NCI-H748 treated with DMSO at 0.1 percent for 48 hours (cell line): ENCODE measurements at places on chromosomes 5 and 9.

GRCh38 chr5:151449839-151450238 is 2.4 kb downstream of the SLC36A1 start:
- DNase-seq, result no peak

DNA sequence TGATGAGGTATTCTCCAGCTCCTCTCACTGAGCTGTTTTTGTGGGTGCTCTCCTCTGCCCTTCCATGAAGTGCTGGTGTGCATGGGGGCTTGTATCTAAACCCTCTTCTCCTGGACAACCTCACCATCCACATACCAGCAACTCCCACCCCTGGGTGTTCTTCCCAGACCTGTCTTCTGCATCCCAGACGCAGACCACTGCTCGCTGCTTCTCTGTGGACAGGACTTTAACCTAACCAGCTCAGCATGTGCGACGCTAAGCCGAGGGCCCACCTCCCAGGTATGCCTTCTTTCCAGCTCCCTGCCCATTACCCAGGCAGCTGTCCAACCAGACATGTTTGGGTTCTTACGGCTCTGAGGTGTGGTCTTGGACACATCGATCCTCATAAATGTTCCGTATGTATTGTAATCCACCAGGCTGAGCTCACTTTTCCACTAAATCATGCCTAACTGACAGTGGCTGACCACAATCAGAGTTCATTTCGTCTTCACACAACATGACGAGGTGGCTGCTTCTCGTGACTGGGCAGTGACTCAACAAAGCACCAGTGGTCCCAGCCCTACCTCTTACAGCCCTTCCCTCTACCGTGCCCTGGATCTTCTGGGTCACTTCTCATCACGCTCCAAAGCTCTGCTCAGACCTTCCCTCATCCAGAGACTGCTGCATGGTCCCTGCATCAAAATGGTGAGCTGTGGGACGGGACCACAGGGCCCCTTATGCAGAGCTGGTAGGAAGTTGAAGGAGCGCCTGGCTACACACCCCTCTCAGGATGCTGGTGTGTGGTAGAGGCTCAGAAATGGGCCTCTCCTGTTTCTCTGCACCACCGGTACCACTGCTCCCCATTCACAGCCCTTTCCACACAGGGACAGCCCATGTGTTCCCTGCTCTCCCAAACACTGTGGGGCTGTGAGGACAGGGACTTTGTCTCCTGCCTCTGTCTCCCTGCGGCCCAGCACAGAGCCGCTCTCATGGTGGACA is 9.6 kb upstream of the PTGES2 start:
- DNase-seq, result no peak

DNA sequence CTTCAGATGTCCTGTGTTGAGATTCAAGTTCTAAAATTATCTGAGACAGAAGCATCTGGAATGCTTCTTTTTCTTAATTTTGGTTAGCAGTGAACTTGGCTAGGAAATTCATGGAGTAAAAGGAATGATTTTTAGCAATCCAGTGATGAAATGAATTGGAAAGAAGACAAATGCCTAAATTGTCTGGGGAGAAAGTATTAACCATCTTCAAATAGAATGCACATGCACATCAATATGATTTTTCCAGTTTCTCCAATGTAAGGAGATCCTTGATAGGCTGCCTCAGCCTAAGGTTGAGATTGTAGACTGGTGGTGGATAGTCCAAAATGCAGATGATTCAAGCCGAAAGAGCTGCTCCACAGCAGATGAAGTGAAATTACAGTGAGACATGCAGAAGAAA is 106.7 kb downstream of the PCSK5 start:
- DNase-seq, result no peak

DNA sequence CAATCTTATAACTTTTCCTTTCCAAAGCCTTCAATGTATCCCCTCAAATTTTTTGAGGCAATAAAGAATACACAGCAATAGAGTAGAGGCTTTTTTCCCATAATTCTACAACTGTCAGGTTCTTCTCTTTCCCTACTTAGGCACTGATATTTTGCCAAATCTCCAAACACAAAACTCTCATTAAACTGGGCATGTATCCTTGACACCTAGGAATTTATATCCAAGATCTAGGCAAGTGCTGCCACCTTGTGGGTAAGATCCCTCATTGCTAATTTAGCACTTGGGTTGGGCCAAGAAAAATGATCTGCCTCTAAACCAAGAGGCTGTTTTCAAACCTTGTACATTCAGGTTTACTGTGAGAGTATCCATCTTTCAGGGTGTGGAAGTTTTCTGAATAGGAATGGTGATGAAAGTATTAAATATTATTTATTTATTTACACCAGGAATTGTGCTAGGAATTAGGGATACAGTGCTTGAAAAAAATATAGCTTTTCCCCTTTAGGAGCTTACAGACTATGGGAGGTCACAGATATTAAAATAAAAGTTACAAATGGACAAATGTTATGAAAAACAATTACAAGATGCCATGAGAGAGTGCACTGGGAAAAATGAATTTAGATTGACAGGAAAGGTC is 17.6 kb downstream of the TSTD2 start:
- peak; percentile 44 for DNase-seq

GRCh38 chr9:110996436-110997220 is 41.6 kb downstream of the LPAR1 start:
- DNase-seq, result no peak

GRCh38 chr5:140821375-140822280 is at the start of gene PCDHA5:
Gene PCDHA5 (plus strand): TSS chr5:140821613.
- no peak for DNase-seq

GRCh38 chr5:148309746-148310145 is 2.5 kb upstream of the SPINK7 start:
- DNase-seq, result no peak

DNA sequence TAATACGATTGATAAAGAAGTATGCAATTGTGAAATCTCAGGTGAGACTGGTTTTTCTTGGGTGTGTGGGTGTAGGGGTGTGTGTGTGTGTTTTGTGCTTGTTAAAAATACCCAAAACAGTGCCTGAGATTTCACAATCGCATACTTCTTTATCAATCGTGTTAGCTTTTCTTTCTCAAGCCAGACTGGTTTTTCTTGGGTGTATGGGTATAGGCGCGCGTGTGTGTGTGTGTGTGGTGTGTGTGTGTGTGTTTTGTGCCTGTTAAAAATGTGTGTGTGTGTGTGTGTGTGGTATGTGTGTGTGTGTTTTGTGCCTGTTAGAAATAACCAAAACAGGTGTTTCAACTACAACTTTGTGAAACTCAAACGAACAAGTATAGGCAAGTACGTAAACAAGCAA is 53.7 kb downstream of the CERT1 start:
- DNase-seq, result no peak

GRCh38 chr9:75866273-75866871 is 24.1 kb upstream of the PCSK5 start:
- DNase-seq, result no peak

GRCh38 chr9:38765101-38765500 is 45.2 kb upstream of the FAM240B start:
- DNase-seq, result no peak

DNA sequence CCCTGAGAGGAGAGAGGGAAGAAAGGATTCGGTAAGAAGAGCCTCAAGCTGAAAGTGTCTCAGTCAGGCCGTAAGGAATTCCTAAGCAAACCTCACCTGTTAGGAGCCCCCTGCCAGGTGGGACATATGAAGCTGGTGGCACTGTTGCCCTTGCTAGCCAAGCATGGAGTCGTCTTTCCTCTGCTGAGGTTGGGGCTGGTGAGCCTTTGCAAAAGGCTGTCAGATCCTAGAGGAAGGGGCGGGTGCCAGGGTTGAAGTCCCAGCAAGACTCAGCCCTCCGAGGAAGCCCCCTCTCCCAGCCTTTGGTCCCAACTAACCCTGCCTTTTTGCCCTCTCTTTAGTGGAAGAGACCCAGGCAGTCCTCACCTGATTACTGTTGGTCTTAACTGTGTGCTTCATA is 5.5 kb upstream of the SMIM32 start:
- no peak for DNase-seq

GRCh38 chr5:159174511-159175168 is 34.7 kb downstream of the RNF145 start:
- DNase-seq, result no peak

DNA sequence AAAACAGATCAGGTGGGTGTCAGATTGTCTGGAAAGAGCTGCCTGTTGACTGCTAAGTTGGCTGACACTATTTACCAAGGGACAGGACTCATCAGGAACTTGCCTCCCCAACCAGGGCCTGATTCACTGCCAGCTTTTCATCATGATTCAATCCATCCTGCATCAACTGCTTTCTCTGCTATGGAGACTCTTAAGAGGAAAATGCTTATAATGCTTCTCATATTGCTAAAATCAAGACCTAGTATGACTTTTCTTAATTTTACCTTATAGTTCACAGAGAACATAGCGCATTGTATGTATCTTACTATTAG is 21.3 kb downstream of the HTR4 start:
- no peak for DNase-seq

- DNase-seq, result no peak
Observed at GRCh38 chr5:73254642-73255041, 81.6 kb downstream of the TMEM174 start.

DNA sequence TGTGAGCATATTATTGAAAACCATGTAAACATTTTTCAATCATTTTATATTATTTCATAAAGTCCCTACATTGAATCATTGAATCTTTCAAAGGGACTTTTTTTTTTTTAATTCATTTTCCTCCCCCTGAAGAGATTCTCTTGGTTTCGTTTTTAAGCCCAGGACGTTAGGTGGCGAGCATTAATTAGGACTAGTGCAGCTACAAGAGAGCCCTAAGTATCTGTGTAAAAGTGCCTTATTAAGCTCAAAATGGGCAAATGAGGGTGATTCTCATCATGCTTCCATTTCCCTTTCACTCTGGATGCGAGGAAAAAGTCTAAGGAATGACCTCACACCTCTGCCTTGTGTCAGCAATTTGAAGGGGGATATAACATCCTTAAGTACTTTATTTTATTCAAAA is 517.9 kb upstream of the ITGA1 start:
- DNase-seq, result peak; percentile 98

GRCh38 chr9:15139469-15139868 is 167.5 kb downstream of the TTC39B start:
- DNase-seq, result no peak
